A549 treated with DMSO at 1 μM for 4 hours (cell line): ENCODE measurements at places on chromosomes 2 and 18. TPM values are rescaled to one million over a fixed set of nuclear protein-coding genes. Genes with fewer than 3 reads are reported as not detected.

Gene RNU2-63P
- not detected in 5 replicates for total RNA-seq

Gene NEU2
- total RNA-seq, result not detected in 5 replicates

Gene NFATC1
- total RNA-seq, result 5.4 to 7.0 TPM (median 6.3 TPM) in 5 replicates

Gene PLCL1
- 0.07 TPM in 1 of 5 replicates, not detected in the others for total RNA-seq

Gene HOXD10
- 5.7 to 8.5 TPM (median 7.4 TPM) in 5 replicates for total RNA-seq

Gene FAM228A
- total RNA-seq, result not detected in 5 replicates

Gene IL1RL1
- 0.84 to 1.6 TPM (median 1.1 TPM) in 5 replicates for total RNA-seq

Gene VWA3B
- total RNA-seq, result 0.10 TPM in 1 of 5 replicates, not detected in the others

Gene AOX1
- total RNA-seq, result 2.9 to 4.8 TPM (median 3.3 TPM) in 5 replicates

Gene SLC5A7
- not detected in 5 replicates for total RNA-seq

Gene RUFY4
- not detected in 5 replicates for total RNA-seq
